ENCODE measurements at places on chromosomes 6 and 20.

GRCh38 chr6:129698430-129698829, 11.5 kb downstream of the ARHGAP18 start:
- DNase-seq: no peak

DNA sequence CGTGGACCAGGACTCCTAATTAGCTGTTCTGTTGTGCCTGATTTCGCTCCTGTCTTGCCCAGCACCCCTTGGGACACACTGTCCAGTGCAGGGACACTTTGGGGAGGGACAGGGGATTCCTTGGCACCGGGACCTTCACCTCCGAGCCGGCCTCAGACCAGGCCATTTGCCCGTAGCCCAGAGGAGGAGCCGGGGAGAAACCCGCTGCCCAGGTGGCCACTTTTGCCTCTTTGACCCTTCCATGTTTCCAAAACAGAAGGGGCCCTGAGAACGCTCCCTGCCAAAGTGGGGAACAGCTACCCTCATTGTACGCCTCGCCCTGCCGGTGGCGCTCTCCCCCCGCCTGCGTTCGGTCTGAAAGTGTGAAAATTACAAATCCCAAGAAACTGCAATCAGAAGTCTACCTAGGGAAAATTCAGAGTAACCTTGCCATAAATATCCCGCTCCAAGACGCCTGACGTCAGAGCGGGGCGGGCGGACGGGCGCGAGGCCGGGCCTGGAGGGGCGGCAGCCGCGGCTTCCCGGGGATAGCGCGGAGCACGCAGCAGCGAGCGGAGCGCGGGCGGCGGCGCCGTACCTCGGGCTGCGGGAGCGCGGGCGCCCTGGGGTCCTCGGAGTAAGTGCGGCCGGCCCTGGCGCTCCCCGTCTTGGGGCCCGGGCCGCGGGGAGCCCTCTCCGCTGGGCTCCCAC, at the start of gene DAAM2:
TSS of gene DAAM2 (plus strand) at position 527 of the 690 bp plus-strand sequence. CDS start 63,927 bp downstream, outside the sequence.
- DNase-seq: peak; percentile 47

DNA sequence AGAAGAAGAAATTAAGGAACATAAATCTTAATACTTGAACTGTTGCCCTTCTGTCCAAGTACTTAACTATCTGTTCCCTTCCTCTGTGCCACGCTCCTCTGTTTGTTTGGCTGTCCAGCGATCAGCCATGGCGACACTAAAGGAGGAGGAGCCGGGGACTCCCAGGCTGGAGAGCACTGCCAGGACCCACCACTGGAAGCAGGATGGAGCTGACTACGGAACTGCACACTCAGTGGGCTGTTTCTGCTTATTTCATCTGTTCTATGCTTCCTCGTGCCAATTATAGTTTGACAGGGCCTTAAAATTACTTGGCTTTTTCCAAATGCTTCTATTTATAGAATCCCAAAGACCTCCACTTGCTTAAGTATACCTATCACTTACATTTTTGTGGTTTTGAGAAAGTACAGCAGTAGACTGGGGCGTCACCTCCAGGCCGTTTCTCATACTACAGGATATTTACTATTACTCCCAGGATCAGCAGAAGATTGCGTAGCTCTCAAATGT, 17.1 kb downstream of the IRF4 start:
- DNase-seq: peak; percentile 49

- no peak for DNase-seq
Measured at GRCh38 chr6:152086223-152086873, 278.9 kb downstream of the ESR1 start.

GRCh38 chr6:135191508-135192255, 10.6 kb downstream of the MYB start:
- no peak for DNase-seq

GRCh38 chr6:41759905-41760579, 12.8 kb upstream of the PGC start:
- no peak for DNase-seq
